Neuronal stem cell (in vitro differentiated cells): ENCODE measurements at places on chromosomes 4 and X.
A peak's percentile ranks its signal among the peaks of the same experiment; 100 is the strongest.

GRCh38 chr4:39062094-39062769 is at the start of gene KLHL5:
TSS of gene KLHL5 (plus strand) at chr4:39062232. CDS start at chr4:39062653, 421 bp downstream.
- peak; percentile 43 for DNase-seq

GRCh38 chr4:22556495-22556894 is 40.6 kb upstream of the ADGRA3 start:
- DNase-seq: no peak

- no peak for DNase-seq
Measured at GRCh38 chr4:187064033-187064432, 340.4 kb upstream of the FAT1 start.

DNA sequence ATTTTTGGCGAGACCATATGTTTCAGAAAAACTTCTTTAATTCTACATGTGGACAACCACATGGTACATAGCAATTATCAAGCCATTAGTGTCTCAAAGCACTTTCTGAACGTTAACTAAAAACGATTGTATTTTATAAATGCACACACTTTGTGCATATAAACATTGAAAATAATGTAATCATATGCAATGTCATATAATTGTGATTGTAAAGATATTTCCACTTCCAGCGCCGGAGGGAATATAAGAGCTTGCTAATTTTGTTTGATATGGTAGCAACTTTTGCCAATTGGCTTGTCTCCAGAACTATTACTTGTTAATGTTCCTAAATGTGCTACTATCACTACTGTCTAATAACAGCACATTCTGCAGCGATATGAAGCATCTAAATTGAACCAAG is 162.3 kb upstream of the SMIM31 start:
- no peak for DNase-seq

DNA sequence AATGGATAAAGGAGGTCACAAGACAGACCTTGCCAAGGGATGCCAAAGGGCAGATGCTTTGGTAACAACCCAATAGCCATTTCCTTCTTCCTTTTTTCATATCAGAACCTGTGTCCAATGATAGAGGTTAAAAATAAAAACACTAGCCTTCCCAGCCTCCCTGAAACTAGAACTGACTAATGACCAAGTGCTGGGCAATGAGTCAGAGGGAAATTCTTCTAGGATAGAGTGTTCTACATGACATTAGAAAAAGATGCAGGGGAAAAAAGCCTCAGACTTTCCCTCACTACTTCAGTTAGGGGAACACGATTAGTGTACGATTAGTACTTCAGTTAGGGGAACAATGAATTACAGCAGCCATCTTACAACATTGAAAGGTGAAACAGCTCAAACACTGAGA is 29.3 kb upstream of the FAM47C start:
- no peak for DNase-seq

DNA sequence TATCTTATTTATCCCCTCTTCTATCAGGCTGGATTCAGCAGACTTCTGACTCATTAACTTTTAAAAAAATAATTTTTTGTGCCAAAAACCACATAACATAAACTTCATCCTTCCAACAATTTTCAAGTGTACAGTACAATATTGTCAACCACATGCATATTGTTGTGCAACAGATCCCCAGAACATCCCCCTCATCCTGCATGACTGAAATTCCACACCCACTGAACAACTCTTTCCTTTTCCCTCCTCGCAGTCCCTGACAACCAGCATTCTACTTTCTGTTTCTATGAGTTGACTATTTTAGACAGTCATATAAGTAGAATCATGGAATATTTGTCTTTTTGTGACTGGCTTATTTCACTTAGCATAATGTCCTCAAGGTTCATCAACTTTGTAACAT is 2.2 kb upstream of the MID2 start:
- no peak for DNase-seq
